NCI-H2081 (cell line): ENCODE measurements at places on chromosomes 5 and 9.

GRCh38 chr5:87524217-87524616 is 111.5 kb upstream of the CCNH start:
- no peak for DNase-seq

DNA sequence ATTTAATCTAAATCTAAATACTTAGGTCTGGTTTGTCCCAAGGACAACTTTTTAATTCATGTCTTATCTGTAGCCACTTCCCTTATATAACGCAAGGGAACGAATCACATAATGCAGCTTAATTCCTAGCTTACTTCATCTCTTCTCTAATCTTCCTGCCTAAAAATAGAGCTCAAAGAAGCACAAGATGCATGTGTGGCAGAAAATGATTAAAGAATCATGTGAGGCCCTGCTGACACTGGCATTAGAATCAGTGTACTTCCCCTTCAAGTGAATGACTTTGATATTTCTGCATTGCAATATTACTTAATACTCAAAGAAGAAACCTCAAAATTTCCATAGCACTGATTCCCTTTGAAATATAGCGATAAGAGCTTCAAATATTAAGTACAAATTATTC is 317.9 kb upstream of the FTMT start:
- DNase-seq: no peak

DNA sequence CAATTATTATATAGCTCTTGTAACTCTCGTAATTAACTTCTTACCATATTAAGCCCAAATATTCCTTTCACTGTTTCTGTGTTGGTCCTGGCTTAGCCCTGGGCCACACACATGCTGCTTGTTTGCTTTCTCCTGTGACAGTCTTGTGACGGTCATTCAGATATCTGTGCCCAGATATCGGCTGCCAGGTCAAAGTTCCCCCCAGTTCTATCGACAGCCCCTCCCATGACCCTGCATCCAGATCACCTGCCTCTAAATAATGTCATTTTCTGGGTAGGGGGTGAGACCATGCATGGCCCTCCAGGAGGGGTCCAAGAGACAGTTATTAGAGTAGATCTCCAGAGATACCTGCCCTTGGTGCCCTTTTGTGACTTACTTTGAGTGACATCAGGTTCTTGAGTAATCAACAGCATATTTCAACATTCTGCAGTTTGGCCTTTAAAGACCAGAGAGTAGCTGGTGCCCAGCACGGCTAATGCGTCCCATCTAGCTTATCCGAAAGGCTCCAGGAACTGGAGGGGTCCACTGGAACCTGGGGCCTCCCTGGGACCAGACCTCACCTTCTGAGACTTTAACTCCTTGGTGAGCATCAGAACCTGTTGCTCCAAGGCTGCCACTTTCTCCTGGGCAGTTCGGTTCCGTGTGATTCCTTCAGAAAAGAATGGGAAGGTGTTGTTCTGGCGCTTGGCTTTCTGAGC is 26.9 kb downstream of the TBC1D2 start:
- no peak for DNase-seq

DNA sequence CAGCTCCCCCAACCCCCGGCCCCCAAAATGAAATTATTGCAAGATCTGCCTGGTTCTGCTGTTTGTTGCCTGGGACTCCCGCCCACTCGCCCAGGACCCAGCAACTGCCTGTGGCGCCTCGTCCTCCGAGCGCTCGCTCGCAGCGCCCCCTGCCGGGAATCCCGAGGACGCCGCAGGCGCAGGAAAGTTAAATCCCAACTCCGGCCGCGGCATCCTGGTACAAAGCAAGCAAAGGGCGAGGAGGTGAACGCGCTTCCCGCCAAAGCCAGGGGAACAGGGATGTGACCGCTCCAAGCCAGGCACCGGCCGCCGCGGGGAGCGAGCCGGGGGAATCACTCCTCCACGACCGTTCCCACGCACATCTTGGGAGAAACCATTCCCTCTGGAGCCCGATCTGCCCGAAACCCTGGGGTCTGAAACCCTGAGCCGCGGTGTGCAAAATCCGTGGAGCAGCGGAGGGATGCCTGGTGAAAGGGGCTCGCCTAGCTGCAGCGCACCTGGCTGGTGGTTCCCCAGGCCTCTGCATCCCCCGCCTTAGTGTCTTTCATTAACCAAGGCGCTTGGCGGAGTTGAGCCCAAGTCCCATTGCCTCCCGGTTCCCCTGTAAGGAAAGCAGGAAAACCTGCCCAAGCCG is 1.3 kb downstream of the SEMA5A start:
- peak; percentile 89 for DNase-seq

GRCh38 chr9:77935974-77936373 is 95.6 kb downstream of the GNAQ start:
- DNase-seq: no peak

GRCh38 chr9:74275872-74276508 is 221.1 kb upstream of the RORB start:
- DNase-seq: no peak

- DNase-seq: no peak
These were observed 1.9 kb downstream of the PJA2 start for GRCh38 chr5:109407913-109408312.

DNA sequence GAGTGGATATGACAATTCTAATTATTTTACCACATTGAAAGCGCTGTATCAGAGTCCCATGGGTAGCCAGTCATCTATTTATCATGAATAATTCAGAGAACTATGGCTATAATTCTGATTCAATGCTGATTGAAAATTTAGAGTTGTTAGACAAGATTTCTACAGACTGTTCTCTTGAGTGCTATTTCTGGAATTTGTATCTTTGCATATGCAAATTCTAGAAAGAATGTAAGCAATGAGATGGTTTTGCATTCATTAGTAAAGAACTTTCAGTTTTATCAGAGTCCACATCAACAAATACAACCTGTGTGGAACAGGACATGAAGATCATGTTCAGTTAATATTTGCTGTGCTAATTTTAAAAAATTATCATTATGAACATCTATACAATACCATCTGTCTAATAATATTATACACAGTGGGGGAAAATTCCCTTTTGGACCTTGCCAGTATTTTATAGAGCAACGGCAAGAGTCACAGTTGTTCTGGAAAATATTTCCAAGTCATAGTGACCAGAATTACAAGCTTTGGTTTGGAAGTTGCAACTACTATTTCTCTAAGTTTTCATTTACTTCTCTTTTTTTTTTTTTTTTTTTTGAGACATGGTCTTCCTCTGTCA is 372.7 kb upstream of the PTGER4 start:
- DNase-seq: no peak
